ENCODE measurements at places on chromosomes 3 and 15.

GRCh38 chr15:94322141-94322540 is 90.8 kb downstream of the MCTP2 start:
- H3K27me3 ChIP-seq: no peaks in the 10 kb centered on the region
- peak; percentile 44 for DNase-seq
- no peak overlapping the region for H3K4me3 ChIP-seq

DNA sequence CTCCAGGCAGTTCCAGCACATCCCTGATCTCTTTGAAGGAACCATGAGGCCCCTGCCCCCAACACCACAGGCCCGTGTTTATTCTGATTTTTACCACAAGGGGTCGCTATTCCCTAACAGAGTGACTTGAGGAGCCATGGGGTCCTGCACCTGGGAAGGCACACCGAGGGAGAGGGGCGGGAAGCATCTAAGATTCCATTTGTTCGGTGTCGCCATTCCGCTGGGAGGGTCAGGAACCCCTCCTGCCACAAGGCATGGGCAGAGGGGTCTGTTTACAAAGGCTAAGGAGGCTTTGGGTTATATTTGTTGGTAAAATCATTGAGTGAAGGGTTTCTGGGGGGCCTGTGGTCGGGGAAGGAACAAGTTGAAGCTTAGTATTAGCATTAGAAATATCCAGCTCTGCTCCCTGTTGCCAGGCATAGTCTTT is 77.1 kb downstream of the WDR76 start:
- H3K27ac ChIP-seq: no peak overlapping the region
- H3K4me1 ChIP-seq: peaks cover 2% of the 10 kb centered on the region
- H3K27me3 ChIP-seq: no peaks in the 10 kb centered on the region
- peaks cover 8% of the 10 kb centered on the region for H3K36me3 ChIP-seq
- DNase-seq: peak; percentile 73

GRCh38 chr3:139109271-139109670 is 64.6 kb upstream of the PRR23C start:
- H3K4me1 ChIP-seq: peaks cover 3% of the 10 kb centered on the region
- H3K27ac ChIP-seq: no peak overlapping the region
- H3K27me3 ChIP-seq: peaks cover 6% of the 10 kb centered on the region
- no peak for DNase-seq
- no peak overlapping the region for H3K4me3 ChIP-seq

GRCh38 chr3:152591515-152591914 is 243.4 kb upstream of the P2RY1 start:
- no peaks in the 10 kb centered on the region for H3K27me3 ChIP-seq
- no peak overlapping the region for H3K27ac ChIP-seq
- no peaks in the 10 kb centered on the region for H3K4me1 ChIP-seq
- H3K36me3 ChIP-seq: no peaks in the 10 kb centered on the region

DNA sequence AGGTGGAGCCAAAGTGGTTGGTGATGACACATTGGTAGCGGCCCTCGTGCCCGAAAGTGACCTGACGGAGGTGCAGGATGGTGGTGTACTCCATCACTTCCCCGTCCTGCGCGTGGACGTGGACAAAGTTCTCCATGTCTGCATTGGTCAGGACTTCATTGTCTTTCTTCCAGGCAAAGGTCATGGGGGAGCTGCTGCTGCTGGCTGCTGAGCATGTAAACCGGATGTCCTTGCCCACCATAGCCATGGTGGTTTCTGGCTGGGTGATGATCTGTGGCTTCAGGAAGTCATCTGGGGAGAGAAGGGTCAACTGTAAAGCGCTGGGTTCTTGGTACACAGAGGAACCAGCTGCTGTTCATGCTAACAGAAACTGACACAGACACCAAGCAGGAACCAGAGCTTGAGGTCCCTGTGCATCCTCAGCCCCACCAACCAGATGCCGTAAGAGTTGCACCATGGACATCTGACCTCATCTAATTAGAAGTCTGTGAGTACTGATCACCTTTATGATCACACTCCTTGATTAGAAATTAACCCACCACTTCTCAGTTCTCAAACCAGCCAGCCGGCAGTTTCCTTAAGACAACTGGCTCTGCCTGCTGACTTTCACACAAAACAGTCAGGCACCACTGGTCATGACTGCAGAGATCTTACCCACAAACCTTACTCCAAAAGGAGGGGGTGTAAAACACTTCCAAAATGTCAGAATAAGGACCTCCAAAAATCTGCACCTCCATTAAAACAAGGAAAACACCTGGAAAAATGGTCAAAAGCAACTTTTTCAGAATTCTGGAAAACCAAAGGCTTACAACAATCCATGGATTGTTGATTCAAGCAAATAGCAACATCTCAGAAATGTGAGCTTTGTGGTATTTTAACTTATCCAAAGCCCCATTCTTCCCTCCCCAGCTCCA is 114.6 kb downstream of the LRIG1 start:
- no peaks in the 10 kb centered on the region for H3K27me3 ChIP-seq
- DNase-seq: no peak
- no peak overlapping the region for H3K4me3 ChIP-seq
